AG09319 (cell line): ENCODE measurements at places on chromosomes 5 and 9.

- DNase-seq = no peak
Measured at GRCh38 chr5:143660625-143661024, 151.3 kb upstream of the HMHB1 start.

DNA sequence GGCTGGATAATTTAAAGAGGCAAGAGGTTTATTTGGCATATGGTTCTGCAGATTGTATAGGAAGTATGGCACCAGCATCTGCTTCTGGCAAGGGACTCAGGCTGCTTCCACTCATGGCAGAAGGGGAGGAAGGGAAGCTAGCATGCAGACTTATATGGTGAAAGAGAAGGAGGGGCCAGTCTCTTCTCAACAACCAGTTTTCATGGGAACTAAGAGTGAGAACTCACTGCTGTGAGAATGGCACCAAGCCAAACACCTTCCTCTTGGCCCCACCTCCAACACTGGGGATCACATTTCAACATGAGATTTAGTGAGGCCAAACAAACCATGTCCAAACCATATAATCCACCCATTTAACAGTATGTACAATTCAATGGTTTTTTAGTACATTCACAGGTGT is 113.3 kb upstream of the SHB start:
- DNase-seq = no peak

GRCh38 chr9:33133186-33133585 is 34.0 kb downstream of the B4GALT1 start:
- DNase-seq = no peak

DNA sequence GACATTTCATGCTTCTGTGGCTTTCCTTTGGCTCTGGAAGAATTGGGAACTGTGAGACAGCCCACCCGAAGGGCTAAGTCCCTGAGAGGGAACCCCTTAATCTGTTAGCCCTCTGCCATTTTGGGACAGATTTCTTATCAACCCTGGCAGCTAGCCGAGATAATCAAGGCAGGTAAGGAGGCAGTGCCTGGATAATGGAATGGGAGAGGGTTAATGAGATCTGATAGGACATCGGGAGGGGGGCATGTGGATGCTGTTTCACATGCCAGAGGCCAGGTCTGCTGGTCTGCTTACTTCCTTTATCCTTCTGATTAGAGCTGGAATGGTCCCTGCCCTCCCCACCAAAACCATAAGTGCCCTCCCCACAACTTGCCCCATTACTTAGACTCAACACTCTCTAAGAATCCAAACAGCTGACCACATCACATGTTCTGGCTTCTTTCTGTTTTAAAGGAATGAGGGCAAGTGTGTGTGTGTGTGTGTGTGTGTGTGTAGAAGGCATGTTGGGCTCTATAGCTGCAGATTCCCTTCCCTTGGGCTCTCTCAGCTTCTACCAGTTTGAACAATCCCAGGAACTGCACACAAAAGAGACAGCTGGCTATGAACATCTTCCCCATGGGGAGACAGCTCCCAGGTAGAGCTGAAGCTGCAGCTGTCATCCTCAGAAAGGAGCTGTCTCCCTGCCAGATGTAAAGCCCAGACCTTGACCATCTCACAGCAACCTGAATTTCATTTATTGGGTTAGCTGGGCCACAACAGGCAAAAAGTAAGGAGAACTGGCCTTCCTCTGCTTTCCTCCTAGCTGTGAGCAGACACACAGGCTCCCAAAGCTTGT is 221.3 kb downstream of the PIK3R1 start:
- no peak for DNase-seq

- DNase-seq = no peak
Measured at GRCh38 chr5:173331956-173332479, 3.8 kb upstream of the STC2 start.

- DNase-seq = no peak
Measured at GRCh38 chr5:6446626-6447309, 1.9 kb upstream of the UBE2QL1 start.

GRCh38 chr5:11854936-11855335 is 49.3 kb downstream of the CTNND2 start:
- no peak for DNase-seq

DNA sequence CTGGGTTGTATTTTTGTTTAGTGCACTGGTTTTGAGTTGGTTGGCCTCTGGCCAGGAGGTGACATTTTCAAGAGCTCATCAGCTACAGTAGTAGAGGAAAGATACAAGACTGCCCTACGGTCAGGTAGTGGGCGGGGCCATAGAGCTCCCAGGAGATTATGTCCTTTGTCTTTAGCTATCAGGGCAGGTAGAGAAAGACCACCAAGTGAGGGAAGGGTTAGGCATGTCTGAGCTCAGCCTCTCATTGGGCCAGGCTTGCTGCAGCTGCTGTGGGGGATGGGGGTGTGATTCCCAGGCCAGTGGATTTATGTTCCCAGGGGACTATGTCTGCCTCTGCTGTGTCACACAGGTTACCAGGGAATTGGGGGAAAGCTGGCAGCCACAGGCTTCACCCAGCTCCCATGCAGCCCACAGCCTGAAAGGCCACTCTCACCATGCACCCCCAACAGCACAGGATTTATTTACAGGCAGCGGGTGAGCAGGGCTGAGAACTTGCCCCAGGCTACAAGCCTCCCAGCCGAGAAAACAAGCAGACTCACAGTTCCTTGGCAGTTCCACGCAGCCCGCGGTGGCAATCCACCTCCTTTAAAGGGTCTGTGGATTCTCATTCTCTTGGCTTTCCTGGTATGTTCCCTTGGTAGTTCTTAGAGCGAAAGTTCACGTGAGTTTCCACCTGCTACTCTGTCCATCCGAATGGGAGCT is 37.5 kb upstream of the BOD1 start:
- no peak for DNase-seq

DNA sequence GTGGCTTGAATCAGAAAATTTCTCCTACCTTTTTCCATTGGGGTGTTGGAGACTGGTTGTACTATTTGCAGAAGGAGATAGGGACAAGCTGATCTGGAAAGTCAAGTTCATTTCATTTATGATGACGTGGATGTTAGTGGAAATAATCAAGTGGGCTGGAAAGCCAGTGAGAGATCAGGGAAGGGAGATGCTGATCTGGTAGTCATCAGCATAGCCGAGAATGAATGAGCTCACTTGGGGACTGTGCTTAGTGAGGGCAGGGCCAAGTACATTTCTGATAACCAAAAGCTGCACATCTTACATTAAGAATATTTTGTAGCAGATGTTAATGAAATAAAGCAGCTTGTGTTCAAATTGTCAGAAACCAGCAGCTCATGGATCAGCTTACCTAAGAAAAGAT is 12.1 kb downstream of the MAN2A1 start:
- no peak for DNase-seq

DNA sequence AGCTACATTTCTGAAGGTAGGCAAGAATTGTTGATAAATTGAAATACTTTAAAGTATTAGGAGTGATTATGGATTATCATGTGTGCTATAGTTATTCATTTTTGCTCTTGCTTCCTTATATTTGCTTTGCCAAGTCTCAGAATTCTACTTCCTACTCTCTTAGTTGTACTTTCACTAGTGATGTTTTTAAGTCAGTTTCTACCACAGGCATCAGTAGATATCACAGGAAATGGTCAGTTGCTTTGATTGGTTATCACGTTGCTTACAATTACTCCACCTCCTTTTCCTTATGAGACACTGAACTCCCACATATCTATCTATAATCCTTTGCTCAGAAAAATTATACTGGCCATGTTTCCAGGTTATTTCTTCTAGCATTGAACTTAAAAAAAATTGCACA is 472.8 kb downstream of the DMRTA1 start:
- no peak for DNase-seq

GRCh38 chr5:11069041-11069440 is 308.0 kb upstream of the DAP start:
- no peak for DNase-seq

DNA sequence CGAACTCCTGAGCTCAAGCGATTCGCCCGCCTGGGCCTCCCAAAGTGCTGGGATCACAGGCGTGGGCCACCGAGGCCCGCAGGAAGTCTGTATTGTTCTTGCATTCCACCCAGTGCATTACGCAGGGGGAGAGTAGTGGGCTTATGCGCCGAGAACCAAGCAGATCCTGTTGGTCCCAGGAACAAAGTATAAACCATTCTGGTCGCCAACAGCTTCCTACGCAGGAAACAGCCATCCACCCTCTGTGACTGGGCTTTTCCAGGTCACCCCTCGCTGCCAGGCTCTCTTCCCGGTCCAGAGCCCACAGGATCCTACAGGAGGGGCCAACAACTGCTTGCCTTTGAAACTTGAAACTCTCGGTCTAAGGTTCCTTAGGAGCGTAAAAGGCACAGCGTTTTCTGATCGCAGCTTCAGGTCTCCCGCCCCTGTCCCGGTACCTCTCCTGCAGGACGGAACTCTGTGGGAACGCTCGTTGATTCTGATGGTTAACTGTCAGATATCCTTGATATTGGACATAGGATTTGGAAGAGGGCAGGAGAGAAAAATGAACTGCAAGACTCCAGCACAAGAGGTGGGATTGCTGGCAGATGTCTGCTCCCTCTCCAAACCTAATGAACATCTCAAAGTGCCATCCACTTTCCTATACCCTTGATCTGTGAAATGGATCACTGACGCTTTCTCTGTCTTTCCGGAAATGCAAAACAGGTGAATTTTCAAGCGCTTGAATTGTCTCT is 4.2 kb upstream of the ANXA2R start:
- DNase-seq = no peak

- DNase-seq = no peak
Measured at GRCh38 chr5:158660726-158661125, 439.0 kb downstream of the EBF1 start.

GRCh38 chr5:139263536-139263935 is 30.0 kb upstream of the MATR3 start:
- no peak for DNase-seq

DNA sequence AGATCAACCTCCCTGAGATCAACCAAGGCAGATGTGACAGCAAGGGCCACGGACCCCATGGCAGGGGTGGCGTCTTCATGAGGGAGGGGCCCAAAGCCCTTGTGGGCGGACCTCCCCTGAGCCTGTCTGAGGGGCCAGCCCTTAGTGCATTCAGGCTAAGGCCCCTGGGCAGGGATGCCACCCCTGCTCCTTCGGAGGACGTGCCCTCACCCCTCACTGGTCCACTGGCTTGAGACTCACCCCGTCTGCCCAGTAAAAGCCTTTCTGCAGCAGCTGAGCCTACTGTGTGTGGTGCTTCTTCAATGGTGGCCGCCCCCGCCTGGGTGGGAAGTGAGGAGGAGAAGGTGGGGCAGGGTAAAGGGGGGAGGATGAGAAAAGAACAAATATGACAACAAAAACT is 8.3 kb downstream of the GPX3 start:
- DNase-seq = no peak

DNA sequence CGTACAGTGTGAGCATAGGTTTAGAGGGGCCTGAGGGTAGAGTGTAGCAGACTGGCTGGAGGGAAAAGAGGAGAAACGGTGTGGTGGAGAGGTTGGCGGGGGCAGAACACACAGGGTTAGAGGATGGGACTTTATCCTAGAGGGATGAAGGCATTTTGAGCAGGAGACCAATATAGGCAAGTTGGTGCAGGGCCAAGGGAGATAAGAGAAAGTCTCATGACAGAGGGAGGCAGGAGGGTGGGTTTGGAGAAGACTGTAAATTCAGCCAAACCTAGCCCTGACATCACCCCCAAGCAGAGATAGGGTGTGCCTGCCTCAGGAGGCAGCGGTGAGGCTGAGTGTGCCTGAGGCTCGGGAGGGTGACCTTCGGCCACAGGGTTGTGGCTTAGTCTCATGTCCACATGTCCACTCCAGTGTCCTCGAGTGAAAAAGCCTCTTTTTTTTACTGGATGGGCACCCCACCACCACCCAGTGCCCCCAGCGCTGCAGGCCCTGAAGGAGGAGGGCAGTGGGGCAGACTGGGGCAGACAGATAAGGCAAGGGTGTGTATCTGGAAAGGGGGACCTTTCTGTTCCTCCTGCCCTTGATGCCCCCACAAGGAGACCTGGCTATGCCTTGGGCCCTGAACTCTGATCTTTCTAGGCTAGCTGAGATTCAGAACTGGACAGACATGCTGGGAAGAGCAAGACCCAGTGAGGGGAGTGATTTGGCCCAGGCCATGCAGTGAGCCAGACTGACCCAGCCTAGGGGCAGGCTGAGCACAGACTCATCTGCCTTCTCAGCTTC is 108.7 kb downstream of the RGS3 start:
- no peak for DNase-seq
